Calu3 (cell line): ENCODE measurements at places on chromosomes 4 and X. TPM values are rescaled to one million over a fixed set of nuclear protein-coding genes. Genes with fewer than 3 reads are reported as not detected.

The ADRA2C gene
- 2.4 and 3.4 TPM in 2 replicates for total RNA-seq

- no peak for DNase-seq
- no peaks in the 10 kb centered on the region for H3K4me1 ChIP-seq
- H3K27me3 ChIP-seq = no peaks in the 10 kb centered on the region
- H3K4me3 ChIP-seq = no peak overlapping the region
Observed at GRCh38 chrX:29787656-29788055, 427.7 kb upstream of the MAGEB2 start.

DNA sequence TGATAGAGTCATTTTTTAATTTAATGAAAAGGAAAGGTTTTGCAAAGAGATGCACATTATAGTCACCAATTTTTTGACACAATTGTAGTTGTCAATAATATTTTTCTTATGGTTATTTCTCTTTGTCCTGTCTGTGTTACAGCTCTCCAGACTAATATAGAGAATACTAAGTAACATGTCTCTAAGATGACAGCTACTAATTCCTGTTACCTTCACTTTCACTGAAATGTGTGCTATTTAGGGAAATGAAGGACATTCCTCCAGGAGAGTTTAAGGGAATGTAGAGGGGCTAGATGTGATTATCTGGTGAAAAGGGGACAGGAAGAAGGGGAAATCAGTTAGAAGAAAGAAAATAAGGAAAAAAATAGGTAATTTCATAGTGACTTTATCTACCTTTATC, 1.4 kb downstream of the KLHL5 start:
- H3K4me3 ChIP-seq = no peak overlapping the region
- H3K4me1 ChIP-seq = peaks cover 21% of the 10 kb centered on the region
- no peak overlapping the region for H3K27ac ChIP-seq
- DNase-seq = no peak

The BTC gene
- 8.1 and 8.9 TPM in 2 replicates for total RNA-seq
